ENCODE measurements at places on chromosomes 5 and 9.

DNA sequence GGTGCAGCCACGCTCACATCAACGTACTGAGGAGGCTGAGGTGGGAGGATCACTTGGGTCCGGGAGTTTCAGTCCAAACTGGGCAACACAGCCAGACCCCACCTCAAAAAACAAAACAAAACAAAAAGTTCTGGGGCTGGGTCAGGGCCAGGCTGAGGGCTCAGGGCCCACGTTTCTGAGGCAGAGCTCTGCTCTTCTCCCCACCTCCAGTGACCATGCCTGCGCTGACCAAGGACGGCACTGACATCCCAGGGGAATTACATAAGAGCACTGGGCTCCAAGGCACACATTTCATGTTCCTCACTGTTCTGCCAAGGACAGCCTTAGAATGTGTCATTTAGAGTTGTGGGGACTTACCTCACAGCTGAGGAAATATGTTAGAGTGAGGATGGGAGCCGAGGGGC is 40.4 kb upstream of the TESK1 start:
- no peak for DNase-seq

DNA sequence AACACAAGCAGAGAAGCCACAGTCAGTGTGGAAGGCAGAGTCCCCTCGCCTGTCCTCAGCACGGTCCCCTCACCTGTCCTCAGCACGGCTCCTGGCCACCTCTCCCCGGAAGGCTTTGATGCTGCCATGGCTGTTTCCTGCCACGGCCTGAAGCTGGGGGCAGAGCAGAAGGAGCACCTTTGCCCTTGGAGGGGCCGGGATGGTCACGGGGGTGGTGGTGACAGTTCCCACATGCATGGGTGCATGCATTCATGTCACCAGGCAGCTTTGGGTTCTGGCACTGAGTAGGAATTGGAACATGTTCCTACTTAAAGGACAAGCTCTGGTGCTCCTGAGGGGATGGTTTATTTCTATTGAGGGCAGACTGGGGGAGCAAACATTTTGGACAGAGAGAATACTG is 57.8 kb upstream of the PHYKPL start:
- no peak for DNase-seq

GRCh38 chr5:40333459-40334241 is 346.1 kb upstream of the PTGER4 start:
- DNase-seq, result no peak

- DNase-seq, result no peak
These were observed 158.8 kb downstream of the DEPDC1B start for GRCh38 chr5:60540856-60541805.

- no peak for DNase-seq
These were observed 3.8 kb downstream of the SPRY4 start for GRCh38 chr5:142320851-142321560.

DNA sequence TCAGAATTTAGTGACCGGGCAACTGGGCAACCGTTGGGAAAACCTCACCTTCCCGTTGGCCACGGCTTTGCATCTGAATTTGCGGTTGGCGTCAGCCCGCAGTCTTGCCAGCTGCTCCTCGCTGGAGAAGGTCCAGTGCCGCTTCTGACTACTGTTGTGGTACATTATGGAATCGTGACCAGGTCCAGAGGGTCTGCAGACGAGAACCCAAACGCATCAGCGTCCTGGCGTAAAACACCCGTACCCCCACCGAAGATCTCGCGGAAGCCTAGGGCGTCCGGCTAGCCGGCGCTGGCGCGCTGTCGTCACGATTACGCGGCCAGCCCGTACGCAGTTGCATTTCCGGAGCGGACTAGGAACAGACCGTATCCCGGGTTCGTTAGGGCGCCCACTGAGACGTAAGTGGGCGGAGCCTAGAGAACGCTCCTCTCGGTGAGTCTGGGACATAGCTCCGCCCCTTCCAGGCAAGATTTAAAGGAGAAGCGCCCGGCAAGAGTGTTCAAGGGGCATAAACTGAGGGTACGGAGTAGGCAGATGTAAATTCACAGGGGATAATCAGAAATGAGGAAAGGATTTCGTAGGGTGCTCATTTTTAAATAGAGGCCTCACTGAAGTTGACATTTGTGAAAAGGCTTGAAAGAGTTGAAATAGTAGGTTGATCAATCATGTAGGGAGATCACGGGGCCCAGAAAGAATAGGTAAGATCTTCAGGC is at the start of gene CCNH:
CCNH (minus strand) TSS at position 301 of the 713 bp plus-strand sequence; CDS start at position 165, 136 bp downstream.
- peak; percentile 94 for DNase-seq

DNA sequence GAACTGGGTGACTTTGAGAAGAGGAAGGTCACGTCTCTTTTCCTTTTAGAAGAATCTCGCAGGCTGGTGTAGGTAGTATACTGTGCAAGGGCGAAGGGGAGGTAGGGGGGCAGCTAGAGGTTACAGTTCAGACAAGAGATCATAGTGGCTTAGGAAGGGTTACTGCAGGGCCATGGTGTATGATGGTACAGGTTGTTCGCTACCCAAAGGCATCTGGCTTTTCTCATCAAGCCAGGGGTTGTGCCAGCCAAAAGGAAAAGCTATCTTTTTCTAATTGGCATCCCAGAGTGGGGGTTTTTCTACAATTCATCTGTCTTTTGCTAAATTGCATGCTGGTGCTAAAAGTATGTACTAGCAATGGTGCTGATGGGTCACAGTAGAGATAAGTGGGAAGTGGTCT is 22.8 kb downstream of the MAMDC2 start:
- no peak for DNase-seq

DNA sequence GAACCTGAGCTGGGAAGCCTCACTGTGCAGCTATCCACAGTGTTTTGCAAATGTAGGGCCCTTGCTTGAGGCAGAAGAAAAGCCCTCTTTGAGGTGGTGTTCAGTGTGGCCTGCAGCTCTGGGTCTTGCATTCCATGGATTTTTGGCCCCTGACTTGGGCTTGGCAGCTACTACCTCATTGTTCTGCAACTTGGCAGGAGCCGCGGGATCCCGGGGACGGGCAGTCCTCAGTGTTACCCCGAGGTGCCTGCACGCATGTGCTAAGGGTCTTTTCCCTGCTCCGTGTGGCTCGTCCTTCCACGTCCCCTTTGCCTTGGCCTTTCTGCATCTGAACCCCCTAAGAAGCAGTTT is 39.8 kb downstream of the NEK6 start:
- DNase-seq, result no peak

- no peak for DNase-seq
These were observed 72.4 kb downstream of the HABP4 start for GRCh38 chr9:96522366-96522765.

GRCh38 chr9:29282121-29282520 is 1708.8 kb upstream of the C9orf72 start:
- no peak for DNase-seq

DNA sequence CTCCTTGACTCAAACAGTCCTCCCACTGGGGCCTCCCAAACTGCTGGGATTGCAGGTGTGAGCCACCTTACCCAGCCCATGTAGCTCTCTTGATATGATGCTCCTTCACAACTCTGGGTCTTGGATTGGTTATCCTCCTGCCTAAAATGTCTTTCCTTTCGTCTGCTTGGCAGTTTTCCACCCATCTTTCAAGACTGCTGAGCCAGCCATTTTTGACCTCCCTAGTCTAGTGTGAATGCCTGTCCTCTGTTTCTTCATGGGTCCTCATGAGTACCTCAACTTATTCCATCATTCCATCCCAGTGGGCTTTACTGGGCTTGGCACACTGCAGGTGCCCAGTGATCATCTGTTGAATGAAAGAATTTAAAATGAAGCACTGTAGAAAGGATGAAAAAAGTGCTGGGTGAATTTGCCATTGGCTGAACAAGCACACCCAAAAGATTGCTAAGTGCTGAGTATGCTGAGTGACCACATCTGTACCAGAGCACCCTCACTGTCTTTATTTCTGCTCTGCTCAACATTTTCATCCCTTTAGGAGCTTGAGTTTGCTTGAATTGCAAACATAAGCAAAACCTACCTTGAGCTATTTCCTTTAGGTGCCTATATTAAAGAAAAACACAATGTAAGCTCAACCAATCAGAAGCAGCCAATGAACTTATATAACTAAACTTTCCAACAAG is 84.8 kb upstream of the FAM169A start:
- no peak for DNase-seq

DNA sequence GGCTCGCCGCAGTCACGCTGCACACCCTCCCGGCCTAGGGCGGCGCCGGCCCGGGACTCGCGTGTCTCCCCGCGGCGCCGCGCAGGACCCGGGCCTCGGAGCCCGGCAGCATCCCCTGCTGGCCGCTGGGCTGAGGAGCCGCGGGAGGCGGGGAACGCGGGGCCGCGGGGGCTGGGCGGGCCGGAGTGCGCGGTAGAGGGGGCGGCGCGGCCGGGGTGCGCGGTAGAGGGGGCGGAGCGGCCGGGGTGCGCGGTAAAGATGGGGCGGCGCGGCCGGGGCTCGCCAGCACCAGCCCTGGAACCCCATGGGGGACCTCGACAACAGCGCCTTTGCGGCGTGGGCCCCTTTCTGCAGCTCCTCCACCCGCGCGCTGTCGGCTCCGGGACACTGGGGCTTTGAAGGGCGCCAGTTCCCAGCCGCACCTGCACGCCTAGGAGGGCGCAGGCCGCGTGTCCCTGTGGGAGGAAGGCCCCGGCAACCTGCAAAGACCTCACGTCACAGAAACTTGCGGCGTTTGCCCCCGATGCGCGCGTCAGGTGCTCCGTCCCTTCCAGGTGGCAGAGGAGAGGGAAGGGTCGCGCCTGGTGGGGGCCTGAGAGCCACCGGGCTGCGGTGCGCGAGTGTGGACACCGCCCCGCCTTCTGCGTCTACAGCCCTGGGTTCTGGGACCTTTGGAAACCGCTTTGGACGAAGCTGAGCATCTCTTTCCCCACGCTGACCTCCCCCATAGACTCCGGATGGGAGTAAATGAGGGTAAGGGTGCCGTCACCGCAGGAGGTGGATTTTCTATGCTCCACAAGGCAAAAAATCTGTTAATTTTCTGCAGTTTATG is 49.6 kb downstream of the NSUN2 start:
- DNase-seq, result no peak

DNA sequence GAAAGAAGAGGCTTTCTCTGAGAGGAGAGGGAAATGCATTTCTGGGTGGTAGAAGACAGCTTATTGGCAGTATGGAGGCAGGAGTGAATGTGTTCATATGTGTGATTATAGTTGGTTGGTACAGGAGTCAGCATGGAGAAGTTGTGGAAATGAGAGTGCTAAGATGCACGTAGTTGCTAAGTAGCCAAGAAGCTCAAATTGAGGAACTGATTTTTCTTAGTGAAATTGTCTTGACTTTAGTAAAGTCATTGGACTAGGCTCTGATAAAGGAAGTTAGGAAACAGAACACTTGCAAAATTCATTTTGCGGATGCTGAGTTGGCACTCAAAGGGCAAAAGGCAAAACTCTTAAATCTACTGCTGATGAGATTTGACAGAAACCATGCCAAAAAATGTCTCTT is 158.9 kb upstream of the VCAN start:
- no peak for DNase-seq

- no peak for DNase-seq
These were observed 716 bp downstream of the HARS1 start for GRCh38 chr5:140690376-140690932.

DNA sequence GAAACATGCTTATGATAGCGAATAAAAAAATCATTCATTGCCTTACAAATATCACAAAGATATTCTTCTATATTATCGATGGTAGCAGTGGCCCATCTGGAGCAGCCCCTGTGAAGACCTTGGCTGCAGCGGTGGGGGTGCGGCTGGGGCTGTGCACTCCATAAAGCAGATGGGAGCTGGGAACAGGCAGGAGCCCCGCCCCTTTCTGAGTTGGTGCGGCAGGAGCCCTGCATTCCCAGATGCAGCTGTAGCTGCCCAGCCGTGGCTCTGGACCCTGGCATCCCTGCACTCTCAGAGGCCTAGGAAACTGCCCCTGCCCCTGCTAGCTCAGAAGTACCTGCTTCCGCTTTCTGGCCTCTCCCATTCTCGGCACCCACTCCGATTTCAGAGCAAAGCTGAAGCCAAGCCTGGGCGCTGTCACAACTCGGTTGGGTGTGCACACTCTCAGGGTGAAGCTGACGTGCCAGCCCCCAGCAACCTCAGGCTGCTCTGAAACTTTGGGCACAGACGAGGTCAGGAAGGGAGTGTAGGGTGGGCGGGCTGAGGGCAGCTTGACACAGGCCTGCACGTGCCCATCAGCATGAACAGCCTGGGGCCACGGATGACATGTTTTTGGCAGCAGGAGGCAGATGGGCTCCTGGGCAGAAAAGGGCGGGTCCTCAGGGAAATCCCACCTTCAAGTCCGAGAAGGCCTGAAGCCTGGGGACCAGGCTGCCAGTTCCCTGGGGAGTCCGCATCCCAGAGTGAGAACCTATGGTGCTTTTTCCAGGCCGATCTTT is 1440.8 kb upstream of the ACO1 start:
- no peak for DNase-seq

DNA sequence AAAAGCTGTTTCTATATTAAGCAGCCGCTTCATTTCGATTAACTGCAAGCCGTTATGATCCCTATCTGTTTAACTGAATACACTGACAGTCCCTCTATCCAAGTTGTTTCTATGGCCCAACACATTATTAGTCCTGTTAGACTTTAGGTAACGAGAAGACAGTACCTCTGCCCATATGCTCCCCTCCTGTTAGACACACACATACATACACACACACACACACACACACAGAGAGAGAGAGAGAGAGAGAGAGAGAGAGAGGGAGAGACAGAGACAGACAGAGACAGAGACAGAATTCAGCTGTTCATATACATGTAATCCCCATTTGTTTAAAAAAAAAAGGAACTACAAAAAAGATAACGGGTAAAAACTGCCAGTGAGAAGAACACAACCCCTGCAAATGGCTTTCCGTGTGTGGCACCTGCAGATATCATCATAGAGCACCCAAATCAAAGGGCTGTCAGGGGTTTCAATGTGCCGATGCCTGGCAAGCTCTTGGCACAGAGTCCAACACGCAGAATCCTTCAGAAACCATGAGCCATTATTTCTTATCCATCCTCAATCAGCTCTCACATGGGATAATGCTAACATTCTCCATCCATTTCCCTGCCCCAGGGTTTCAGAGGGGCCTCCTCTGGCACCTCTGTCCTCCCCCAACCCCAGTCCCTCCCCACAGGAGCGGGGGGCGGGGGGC is 144.0 kb downstream of the MYO10 start:
- no peak for DNase-seq

- no peak for DNase-seq
These were observed 24.8 kb downstream of the IL6ST start for GRCh38 chr5:55969956-55970355.

GRCh38 chr9:22447618-22448305 is 1.1 kb downstream of the DMRTA1 start:
- no peak for DNase-seq

DNA sequence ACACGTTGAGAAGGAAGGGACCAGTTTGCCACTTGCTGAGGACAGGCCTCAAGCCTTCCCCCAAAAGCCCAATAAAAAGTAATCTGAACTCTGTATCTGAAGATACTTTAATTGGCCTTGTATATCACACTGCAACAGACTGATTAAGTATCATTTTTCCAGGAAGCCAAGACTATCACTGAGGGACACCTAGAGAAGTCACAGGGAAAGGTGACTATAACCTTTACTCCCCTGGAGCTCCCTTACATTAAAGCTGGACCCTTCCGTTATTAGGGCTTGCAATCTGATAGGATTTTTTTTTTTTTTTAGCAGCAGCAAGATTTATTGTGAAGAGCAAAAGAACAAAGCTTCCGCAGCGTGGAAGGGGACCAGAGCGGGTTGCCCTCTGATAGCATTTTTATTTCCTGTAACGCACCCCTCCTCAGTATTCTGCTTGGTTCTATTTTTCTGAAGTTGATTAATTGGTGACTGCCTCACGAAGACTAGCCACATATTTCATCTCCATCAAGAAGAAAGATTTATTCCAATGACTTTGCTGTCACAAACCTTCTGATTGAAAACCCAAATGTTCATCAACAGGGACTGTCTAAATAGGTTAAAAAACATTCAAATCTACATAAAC is 2.7 kb downstream of the CDC14B start:
- no peak for DNase-seq

GRCh38 chr5:9833871-9834270 is 203.7 kb upstream of the TAS2R1 start:
- DNase-seq, result no peak

GRCh38 chr5:141369994-141370848 is at the start of gene PCDHGB3:
TSS of gene PCDHGB3 (plus strand) at chr5:141370242. CDS start at chr5:141370395, 153 bp downstream.
- DNase-seq, result no peak
